ENCODE measurements at places on chromosomes 6 and 20.

- DNase-seq: peak; percentile 52
Observed at GRCh38 chr6:42368181-42368580, 83.5 kb downstream of the TRERF1 start.

GRCh38 chr6:105619971-105620741 lies 217.3 kb upstream of the PREP start:
- DNase-seq: no peak

- DNase-seq: no peak
Observed at GRCh38 chr6:34865107-34865506, 22.7 kb downstream of the TAF11 start.

DNA sequence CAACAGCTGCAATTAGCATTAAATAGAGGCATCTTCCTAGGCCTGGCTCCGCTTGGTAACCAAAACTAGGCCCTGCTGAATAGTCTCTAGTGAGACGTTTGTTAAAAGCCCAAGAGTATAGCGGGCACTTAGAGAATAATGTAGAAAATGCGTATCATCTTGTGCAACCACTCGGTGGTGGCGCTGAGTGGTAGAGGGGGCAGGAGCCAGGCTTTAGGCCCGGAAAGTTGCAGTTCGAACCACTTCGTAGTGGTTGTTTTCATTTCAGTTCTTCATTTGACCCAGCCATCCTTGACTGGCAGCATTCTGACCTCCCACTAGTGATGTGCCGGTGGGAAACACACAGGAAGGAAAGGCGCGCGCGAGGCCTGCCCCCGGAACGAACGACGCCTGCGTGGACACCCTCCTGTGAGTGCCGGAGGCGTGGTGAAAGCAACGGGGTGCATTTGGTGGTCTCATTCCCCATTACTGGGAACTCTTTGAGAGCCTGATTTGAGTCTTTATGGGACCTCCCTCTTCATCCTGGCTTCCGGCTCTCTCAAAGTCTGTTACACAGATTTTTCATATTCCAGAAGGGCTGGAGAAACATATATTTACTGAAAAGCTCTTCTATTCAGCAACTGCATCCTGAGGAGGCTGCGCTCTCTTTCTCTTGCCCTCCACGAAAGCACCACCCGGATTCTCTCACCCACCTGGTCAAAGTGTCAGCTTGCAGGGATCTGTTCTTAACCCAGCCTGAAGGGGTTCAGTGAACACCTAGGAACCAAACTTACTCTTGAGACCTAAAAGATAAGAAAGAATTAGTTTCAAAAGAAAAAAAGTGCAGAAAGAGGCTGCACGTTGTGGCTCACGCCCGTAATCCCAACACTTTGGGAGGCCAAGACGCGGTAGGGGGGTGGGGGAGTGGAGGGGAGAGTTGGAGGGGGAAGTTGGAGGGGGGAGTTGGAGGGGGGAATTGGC lies 18.2 kb downstream of the GPX5 start:
- peak; percentile 26 for DNase-seq

- DNase-seq: peak; percentile 68
Observed at GRCh38 chr20:64083378-64083803, 807 bp downstream of the LKAAEAR1 start.

- no peak for DNase-seq
Observed at GRCh38 chr6:163031931-163032330, 304.2 kb downstream of the PACRG start.

GRCh38 chr6:52405243-52405642 lies 14.9 kb upstream of the EFHC1 start:
- DNase-seq: no peak

DNA sequence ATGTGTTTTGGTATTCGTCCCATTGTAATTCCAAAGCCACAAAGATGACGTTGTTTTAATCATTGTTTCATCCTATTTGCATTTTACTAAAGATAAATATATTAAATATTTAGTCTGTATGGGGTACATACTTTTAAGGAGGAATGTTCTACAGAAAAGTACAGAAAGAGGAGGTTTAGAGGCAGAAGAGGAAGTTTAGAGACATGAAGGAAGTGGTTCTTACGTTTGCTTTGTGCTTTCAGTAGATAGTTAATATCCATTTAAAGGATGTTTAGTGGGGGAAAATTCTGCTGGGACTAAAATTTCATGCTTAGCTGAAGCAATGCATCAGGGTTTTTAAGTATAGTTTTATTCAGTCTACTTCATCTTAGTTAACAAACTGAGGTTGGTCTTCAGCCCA lies 116.6 kb downstream of the CRYBG1 start:
- DNase-seq: no peak

DNA sequence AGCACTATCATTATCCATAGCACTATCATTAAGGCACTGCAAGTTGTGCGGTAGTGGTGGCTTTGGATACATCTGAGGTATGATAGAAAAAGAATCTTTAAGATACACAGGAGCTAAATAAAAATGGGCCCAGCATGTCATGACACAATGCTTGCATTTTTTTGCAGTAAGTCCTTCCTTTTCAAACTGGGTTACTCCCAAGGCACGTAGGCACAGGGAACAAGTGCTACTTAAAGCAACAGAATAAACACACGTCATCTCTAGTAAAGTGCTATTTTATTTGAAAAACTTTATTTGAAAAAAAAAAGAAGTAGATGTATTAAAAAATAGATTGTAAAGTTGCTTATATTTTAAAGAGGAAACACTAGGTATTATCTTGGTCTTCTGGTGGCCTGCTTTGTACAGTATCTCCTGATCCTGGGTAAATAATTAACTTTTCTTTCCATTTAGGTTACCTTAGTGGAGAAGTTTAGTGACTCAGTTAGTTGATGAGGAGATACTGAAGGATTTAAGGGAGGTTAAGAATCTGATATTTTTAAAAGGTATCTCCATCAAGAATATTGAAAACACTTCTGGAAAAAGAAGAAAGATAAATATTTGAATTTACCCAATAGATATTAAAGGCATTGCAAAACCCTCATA lies 129.6 kb downstream of the EDN1 start:
- DNase-seq: no peak

Data from activated CD4-positive, alpha-beta T cell treated with anti-CD3 and anti-CD28 coated beads, Interleukin-2, amount 50 U/mL, for 1 hour (primary cell).